Aorta (tissue), 5 donors: ENCODE measurements at places on chromosomes 4 and X. TPM values are rescaled to one million over a fixed set of nuclear protein-coding genes. Genes with fewer than 3 reads are reported as not detected.
A peak's percentile ranks its signal among the peaks of the same experiment; 100 is the strongest.

SMIM43 gene
- not detected for total RNA-seq

GRCh38 chrX:28979877-28980276, 392.6 kb downstream of the IL1RAPL1 start:
- DNase-seq = no peak
- no peaks in the 10 kb centered on the region for H3K36me3 ChIP-seq
- H3K4me3 ChIP-seq = no peak overlapping the region

VCX gene
- total RNA-seq = not detected

HSD17B13 gene
- total RNA-seq = 1.1 TPM

GRCh38 chr4:153322791-153323190, 21.7 kb upstream of the MND1 start:
- DNase-seq = no peak
- no peak overlapping the region for H3K4me3 ChIP-seq

DNA sequence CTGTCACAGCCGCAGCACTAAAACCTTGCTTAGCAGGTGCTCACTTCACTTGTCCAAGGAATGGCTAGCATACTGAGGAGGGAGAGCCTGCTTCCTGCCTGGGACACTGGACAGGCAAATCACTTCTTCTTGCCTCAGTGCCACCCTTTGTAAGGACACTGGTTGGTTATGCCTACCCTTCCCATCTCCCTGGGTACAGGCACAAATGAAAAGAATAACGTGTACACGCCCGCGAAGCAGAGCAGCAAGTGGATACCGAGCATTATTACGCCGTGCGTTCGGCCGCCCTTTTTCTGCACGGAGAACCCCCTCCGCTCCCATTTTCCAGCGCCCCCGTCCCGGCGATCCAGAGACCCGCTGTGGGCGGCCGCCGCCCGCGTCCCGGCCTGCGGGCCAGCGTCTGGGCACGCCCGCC, 338 bp upstream of the KLHL2 start:
- H3K36me3 ChIP-seq = no peaks in the 10 kb centered on the region
- H3K4me3 ChIP-seq = peak overlapping the region; percentile 88
- no peaks in the 10 kb centered on the region for H3K27me3 ChIP-seq
- H3K4me1 ChIP-seq = no peaks in the 10 kb centered on the region
- no peak for DNase-seq

- H3K27ac ChIP-seq = no peak overlapping the region
- no peaks in the 10 kb centered on the region for H3K4me1 ChIP-seq
- DNase-seq = no peak
- no peak overlapping the region for H3K4me3 ChIP-seq
- H3K36me3 ChIP-seq = no peaks in the 10 kb centered on the region
These were observed 172.8 kb downstream of the ATG4A start for GRCh38 chrX:108264376-108264775.

DNA sequence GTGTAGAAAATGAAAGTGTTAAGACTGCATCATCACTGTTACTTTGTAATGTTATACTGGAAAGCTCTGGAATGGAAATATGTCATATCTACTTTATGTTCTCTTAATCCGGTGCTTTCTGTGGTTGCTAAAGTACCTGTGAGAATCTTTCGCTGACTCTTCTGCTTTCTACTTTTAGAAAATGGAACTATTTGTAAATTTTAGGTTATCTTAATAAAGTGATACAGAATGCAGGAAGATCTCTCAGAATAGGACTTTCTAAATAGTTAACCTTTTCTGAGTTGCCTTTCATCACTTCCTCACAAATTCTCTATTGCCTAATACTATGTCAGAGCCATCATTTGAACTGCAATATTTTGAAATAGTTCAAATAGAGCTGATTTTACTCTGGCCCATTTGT, 69.3 kb downstream of the BMP2K start:
- DNase-seq = no peak
- no peaks in the 10 kb centered on the region for H3K36me3 ChIP-seq
- H3K4me3 ChIP-seq = no peak overlapping the region
- no peaks in the 10 kb centered on the region for H3K4me1 ChIP-seq
- H3K27ac ChIP-seq = no peak overlapping the region
- no peaks in the 10 kb centered on the region for H3K27me3 ChIP-seq

SCML1 gene
- 16.0 TPM for total RNA-seq

GRCh38 chr4:108520807-108521206, 99.6 kb upstream of the RPL34 start:
- no peak for DNase-seq
- no peaks in the 10 kb centered on the region for H3K36me3 ChIP-seq
- no peak overlapping the region for H3K27ac ChIP-seq

GRCh38 chrX:20267607-20267930, 860 bp upstream of the RPS6KA3 start:
- H3K4me3 ChIP-seq = peak overlapping the region; percentile 38
- no peaks in the 10 kb centered on the region for H3K36me3 ChIP-seq
- DNase-seq = peak; percentile 76
- no peaks in the 10 kb centered on the region for H3K4me1 ChIP-seq

DNA sequence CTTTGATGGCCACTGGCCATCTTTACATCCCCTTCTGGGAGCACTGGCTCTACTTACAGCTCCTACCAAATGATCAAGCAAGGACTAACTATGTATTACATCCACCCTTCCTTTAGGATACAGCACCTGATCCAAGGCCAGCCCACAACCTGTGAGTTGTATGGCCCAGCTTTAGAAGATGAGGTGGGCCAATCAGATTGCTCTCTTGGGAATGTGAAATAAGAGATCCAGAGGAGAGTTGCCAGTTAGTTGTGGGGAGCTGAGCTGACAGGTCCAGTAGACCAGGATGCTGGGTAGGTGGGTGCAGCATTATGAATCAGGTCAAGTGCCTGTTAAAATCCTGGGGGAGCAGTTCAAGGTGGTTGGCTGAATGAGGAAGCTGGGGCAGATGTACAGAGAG, 111.5 kb downstream of the GNL3L start:
- H3K36me3 ChIP-seq = no peaks in the 10 kb centered on the region
- H3K27me3 ChIP-seq = no peaks in the 10 kb centered on the region

- H3K36me3 ChIP-seq = no peaks in the 10 kb centered on the region
- H3K27ac ChIP-seq = no peak overlapping the region
- no peak for DNase-seq
- H3K27me3 ChIP-seq = no peaks in the 10 kb centered on the region
- H3K4me3 ChIP-seq = no peak overlapping the region
These were observed 339.7 kb upstream of the PCDH7 start for GRCh38 chr4:30380404-30380998.

L1CAM gene
- total RNA-seq = 11.6 TPM

GRCh38 chr4:52173470-52174045, 122.5 kb downstream of the SPATA18 start:
- H3K27me3 ChIP-seq = no peaks in the 10 kb centered on the region
- no peak overlapping the region for H3K27ac ChIP-seq
- no peaks in the 10 kb centered on the region for H3K36me3 ChIP-seq
- peak; percentile 70 for DNase-seq

F8A2 gene
- not detected for total RNA-seq

BMP15 gene
- not detected for total RNA-seq

UGT2A1 gene
- not detected for total RNA-seq

FGFRL1 gene
- 28.9 TPM for total RNA-seq

RNF150 gene
- total RNA-seq = 18.4 TPM

STPG2 gene
- 0.33 TPM for total RNA-seq

FAT1 gene
- total RNA-seq = 106 TPM

SLC7A11 gene
- 1.5 TPM for total RNA-seq

DNA sequence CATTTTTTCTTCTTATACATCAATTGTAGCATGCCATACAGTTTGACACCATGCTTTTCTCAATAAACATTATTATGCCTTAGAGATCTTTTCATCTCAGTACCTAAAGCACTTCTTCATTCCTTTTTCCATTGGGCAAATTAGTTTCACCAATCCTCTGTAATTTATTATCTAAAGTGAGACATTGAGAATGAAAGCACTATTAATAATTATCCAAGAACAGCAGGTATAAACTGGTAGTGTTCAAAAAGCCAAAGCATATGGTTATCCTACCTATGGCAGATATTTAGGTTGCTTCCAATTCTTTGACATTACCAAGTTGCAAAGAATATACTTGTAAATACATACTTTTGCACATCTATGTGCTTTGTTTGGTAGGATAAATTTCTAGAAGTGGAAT, 15.6 kb downstream of the LAMTOR3 start:
- no peaks in the 10 kb centered on the region for H3K4me1 ChIP-seq
- DNase-seq = no peak
- no peak overlapping the region for H3K4me3 ChIP-seq
- no peak overlapping the region for H3K27ac ChIP-seq
- H3K27me3 ChIP-seq = no peaks in the 10 kb centered on the region

ERVMER34-1 gene
- 0.13 TPM for total RNA-seq

REPS2 gene
- 6.2 TPM for total RNA-seq

GRCh38 chr4:41146716-41147506, 67.4 kb downstream of the APBB2 start:
- peaks cover 13% of the 10 kb centered on the region for H3K4me1 ChIP-seq
- no peak overlapping the region for H3K4me3 ChIP-seq
- no peaks in the 10 kb centered on the region for H3K36me3 ChIP-seq
- no peaks in the 10 kb centered on the region for H3K27me3 ChIP-seq
- H3K27ac ChIP-seq = peak overlapping the region; percentile 29

GRCh38 chr4:150679765-150680343, 97.9 kb downstream of the MAB21L2 start:
- H3K27ac ChIP-seq = no peak overlapping the region
- no peaks in the 10 kb centered on the region for H3K27me3 ChIP-seq
- H3K36me3 ChIP-seq = no peaks in the 10 kb centered on the region
- no peak overlapping the region for H3K4me3 ChIP-seq
- no peaks in the 10 kb centered on the region for H3K4me1 ChIP-seq

DNA sequence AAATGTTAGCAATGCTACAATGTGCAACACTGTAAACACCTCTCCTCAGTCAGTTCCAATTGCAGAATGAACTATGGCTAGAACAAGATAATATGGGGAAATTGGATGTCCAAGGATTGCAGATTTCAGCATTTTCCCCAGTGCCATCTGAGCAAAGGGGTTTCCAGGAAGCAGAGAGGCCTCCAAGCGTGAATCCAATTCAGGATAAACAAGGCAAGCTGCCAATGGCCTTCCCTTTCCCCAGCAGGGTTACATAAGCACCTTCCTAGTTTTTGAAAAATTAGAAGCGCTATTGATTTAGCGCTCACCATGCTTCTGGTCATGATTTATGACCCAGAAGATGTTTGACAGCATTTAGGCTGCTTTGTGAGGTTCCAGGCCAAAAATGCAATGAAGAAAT, 223.0 kb upstream of the GATB start:
- H3K4me1 ChIP-seq = no peaks in the 10 kb centered on the region
- H3K36me3 ChIP-seq = no peaks in the 10 kb centered on the region
- no peak overlapping the region for H3K4me3 ChIP-seq
- peaks cover 1% of the 10 kb centered on the region for H3K27me3 ChIP-seq

GRCh38 chr4:38889143-38889542, 21.5 kb downstream of the FAM114A1 start:
- H3K4me1 ChIP-seq = peaks cover 7% of the 10 kb centered on the region
- H3K36me3 ChIP-seq = no peaks in the 10 kb centered on the region
- no peaks in the 10 kb centered on the region for H3K27me3 ChIP-seq
- no peak for DNase-seq
- H3K27ac ChIP-seq = no peak overlapping the region
- H3K4me3 ChIP-seq = no peak overlapping the region

SHOX gene
- not detected for total RNA-seq

DNA sequence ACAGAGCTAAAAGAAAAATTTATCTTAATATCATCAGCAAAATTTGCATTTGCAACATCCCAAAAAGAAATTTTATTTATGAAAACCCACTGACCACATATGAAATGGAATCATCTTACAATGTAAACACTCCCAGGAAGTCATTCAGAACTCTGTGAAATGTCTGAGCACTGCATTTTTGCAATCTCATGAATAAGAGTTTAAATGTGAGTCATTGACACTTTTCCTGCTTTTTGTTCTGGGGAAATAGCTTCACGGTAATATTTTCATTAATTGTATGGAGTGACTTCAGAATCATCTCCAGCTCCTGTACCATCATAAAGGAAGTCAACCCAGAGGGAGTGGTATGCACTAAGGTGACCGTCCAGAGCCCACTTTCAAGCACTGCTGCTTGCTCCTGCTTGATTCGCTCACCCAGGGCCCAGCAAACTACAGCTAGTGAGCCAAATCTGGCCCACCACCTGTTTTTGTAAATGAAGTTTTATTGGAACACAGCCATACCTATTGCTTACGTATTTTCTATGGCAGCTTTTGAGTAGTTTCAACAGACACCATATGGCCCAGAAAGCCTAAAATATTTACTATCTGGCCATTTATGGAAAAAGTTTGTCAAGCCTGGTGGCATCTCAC, 17.2 kb downstream of the EDNRA start:
- no peak overlapping the region for H3K27ac ChIP-seq
- no peaks in the 10 kb centered on the region for H3K4me1 ChIP-seq
- H3K27me3 ChIP-seq = no peaks in the 10 kb centered on the region
- DNase-seq = no peak
- H3K4me3 ChIP-seq = no peak overlapping the region

RBM41 gene
- 25.2 TPM for total RNA-seq

CSAG3 gene
- total RNA-seq = not detected

- no peak overlapping the region for H3K4me3 ChIP-seq
- H3K36me3 ChIP-seq = no peaks in the 10 kb centered on the region
- peaks cover 1% of the 10 kb centered on the region for H3K27me3 ChIP-seq
- DNase-seq = no peak
- no peak overlapping the region for H3K27ac ChIP-seq
- H3K4me1 ChIP-seq = no peaks in the 10 kb centered on the region
These were observed 33.7 kb upstream of the SHISA3 start for GRCh38 chr4:42363614-42364013.

GRCh38 chrX:2608638-2609430, 82.3 kb upstream of the CD99 start:
- no peaks in the 10 kb centered on the region for H3K36me3 ChIP-seq
- H3K27me3 ChIP-seq = no peaks in the 10 kb centered on the region
- peak; percentile 96 for DNase-seq
- H3K4me1 ChIP-seq = no peaks in the 10 kb centered on the region
- H3K4me3 ChIP-seq = peak overlapping the region; percentile 83

DNA sequence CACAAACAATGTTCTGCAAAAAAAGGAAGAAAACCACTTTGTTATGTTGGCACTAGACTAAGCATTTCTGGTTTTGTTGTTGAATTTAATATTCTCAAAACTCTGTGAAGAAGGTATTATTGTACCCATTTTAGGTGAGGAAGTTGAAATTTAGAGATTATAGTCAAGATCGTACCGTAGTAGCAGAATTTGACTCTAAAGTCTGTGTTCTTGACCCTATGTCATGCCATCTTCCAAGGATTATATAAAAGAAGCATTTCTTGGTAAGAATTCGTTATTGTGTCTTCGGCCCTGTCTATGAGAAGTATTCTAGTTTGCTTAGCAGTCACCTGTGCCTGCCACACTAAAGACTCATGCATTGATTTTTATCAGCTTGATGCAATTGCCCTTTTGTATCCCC, 104.4 kb upstream of the MAP9 start:
- DNase-seq = no peak
- no peak overlapping the region for H3K4me3 ChIP-seq
- H3K27ac ChIP-seq = no peak overlapping the region
- no peaks in the 10 kb centered on the region for H3K36me3 ChIP-seq

PPP1R2C gene
- not detected for total RNA-seq

DNA sequence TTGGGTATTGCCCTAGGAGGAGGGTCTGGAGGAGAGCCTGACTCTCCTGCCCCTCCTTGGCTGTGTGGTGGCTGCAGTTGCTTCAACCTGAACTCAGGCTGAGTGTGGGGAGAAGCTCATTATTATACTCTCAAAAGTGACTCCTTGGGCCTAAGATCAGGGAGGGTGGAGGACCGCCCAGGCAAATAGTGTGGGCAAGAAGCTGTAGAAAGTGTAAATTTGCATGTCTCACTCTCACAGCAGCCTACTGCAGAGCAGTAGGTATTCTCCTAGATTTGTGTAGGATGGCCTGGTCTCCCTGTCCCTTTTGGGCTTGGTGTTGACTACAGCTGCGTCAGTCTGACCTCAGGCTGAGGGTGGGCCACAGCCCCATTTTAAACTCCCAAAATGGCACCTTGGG, 156.1 kb downstream of the ZNF330 start:
- no peaks in the 10 kb centered on the region for H3K27me3 ChIP-seq
- no peaks in the 10 kb centered on the region for H3K36me3 ChIP-seq
- no peaks in the 10 kb centered on the region for H3K4me1 ChIP-seq

TMEM31 gene
- total RNA-seq = not detected

MAGEA10 gene
- total RNA-seq = not detected
